Glutamatergic neuron (in vitro differentiated cells): ENCODE measurements at places on chromosomes 12 and 14. TPM values are rescaled to one million over a fixed set of nuclear protein-coding genes. Genes with fewer than 3 reads are reported as not detected.

GRCh38 chr12:6337958-6338433 is 3.9 kb downstream of the TNFRSF1A start:
- no peak for DNase-seq

GRCh38 chr12:49535921-49536525 is 2.8 kb upstream of the KCNH3 start:
- no peak for DNase-seq

- peak; percentile 62 for DNase-seq
Observed at GRCh38 chr12:131929581-131930456, 743 bp downstream of the PUS1 start.

- no peak for DNase-seq
Observed at GRCh38 chr14:102911991-102912761, 10.3 kb upstream of the AMN start.

- no peak for DNase-seq
Observed at GRCh38 chr14:31241450-31242114, 34.0 kb upstream of the HECTD1 start.

GRCh38 chr14:100857923-100858837 is 32.3 kb downstream of the MEG3 start:
- DNase-seq = no peak

- no peak for DNase-seq
Observed at GRCh38 chr14:44914849-44915248, 46.9 kb downstream of the KLHL28 start.

GRCh38 chr12:113465808-113466453 is 5.7 kb downstream of the LHX5 start:
- no peak for DNase-seq

- no peak for DNase-seq
Observed at GRCh38 chr14:22987291-22987690, 4.9 kb upstream of the AJUBA start.

GRCh38 chr14:22952418-22952817 is 4.5 kb downstream of the HAUS4 start:
- no peak for DNase-seq

DNA sequence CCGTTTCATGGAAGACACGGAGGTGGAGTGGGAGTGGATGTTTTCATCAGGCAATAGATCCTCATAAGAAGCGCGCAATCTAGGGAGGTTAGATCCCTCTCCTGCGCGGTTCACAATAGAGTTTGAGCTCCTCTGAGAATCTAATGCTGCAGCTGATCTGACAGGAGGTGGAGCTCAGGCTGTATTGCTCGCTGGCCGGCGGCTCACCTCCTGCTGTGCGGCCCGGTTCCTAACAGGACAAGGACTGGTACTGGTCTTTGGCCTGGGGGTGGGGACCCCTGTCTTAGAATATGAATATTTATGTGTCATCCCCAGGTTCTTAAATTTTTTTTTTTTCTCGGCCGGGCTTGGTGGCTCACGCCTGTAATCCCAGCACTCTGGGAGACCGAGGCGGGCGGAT is 36.7 kb downstream of the PRICKLE1 start:
- peak; percentile 23 for DNase-seq

DNA sequence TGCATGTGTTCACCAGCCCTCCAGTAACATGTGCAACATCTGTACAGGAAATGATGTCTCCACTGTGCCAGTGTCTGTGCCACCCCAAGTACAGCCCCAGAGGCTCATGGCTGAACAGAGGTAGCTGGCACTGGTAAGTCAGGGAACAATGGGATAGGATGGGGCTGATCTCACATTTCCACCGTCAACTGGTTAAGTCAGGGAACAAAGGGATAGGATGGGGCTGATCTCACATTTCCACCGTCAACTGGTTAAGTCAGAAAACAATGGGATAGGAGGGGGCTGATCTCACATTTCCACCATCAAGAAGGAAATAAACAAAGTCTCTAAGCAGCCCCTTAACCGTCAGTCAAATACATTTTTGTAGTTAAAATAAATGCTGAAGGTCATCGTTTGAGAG is 246.6 kb downstream of the TMEM132D start:
- no peak for DNase-seq

DNA sequence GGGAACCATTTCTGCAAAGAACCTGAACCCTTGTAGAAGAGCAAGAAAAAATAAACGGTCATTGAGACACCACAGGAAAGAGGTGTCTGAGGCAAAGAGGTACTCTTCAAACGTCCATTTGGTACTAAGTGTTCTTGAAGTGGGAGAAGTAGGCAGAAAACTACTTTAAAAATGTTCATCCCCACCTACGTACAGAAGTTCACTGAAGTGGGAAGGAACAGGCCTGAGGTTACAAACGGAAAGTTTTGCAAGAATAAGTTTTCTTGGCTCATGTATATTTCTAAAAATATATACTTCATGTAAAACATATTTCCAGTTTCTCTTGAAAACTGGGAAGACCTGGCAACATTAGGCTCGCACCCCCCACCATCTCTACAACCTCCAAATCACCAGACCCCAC is 61.2 kb downstream of the STXBP6 start:
- DNase-seq = no peak

DNA sequence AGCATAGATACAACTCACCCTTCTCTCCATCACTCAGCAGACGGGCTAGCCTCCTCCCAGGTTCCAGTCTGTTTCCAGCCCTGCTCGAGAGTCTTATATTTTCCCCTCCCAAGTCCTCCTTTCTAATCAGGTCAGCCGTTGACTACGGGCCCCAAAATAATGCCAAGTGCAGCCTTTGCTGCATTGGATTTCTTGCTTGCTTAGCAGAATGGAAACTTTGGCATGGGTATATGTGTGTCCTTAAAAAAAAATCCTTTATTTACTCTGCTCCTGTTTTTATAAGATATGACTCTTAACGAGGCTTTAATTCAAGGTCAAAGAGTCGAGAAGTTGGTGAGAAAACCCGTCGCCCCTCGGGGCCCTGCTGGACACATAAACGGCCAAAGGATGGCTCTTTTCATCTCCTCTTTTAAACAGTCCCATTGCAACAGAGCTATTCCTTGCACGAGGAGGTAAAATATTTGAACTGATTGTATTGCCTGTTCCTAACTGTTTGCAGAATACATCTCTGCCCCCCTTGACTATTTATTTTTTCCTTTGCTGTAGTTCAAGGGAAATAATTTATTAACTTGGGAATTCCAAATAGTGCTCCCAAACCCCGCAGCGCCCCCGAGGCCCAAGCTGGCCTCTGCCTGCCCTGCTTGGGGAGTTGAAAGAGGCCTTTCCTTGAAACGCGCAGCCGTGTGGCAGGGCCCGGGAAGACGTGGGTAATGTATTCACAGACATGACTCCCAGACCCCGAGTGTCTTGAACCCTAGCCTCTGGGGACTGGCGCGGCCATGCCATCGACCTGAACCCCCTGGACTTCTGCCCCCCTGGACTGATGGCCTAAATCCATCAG is 156.5 kb upstream of the MYL2 start:
- DNase-seq = peak; percentile 46

GRCh38 chr12:56955631-56956256 is 1.7 kb downstream of the RDH16 start:
- DNase-seq = no peak

- no peak for DNase-seq
Observed at GRCh38 chr14:71163050-71163841, 256.0 kb downstream of the PCNX1 start.

DNA sequence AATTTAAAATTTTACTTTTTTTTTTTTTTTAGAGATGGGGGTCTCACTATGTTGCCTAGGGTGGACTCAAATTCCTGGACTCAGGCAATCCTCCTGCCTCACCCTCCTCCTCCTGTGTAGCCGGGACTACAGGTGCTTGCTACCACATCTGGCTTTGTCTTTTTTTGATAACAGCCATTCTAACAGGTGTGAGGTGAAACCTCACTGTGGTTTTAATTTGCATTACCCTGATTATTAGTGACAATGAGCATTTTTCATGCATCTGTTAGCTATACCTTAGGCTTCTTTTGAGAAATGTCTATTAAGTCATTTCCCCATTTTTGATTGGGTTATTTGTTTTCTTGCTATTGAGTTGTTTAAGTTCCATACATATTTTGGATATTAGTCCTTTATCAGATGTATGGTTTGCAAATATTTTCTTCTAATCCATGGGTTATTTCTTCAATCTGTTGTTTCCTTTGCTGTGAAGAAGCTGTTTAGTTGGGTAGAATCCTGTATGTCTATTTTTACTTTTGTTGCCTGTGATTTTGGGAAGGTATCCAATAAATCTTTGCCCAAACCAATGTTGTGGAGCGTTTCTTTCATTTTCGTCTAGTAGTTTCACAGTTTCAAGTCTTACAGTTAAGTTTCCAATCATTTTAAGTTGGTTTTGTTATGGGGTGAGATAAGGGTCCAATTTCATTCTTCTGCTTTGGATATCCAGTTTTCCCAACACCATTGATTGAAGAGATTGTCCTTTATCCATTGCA is 86.1 kb downstream of the MYF5 start:
- no peak for DNase-seq

- peak; percentile 57 for DNase-seq
Observed at GRCh38 chr14:99479906-99480869, at the start of gene SETD3. Gene SETD3, minus strand, starts transcription at chr14:99480859. Its CDS starts 15,054 bp downstream, at chr14:99465805.

SERPINA10 gene
- not detected for total RNA-seq

NUDT14 gene
- total RNA-seq = 114 TPM

KCNMB4 gene
- total RNA-seq = 18.7 TPM

DEPDC4 gene
- total RNA-seq = 2.0 TPM

COX8C gene
- total RNA-seq = not detected

LMNTD1 gene
- total RNA-seq = 1.1 TPM

PTPRR gene
- total RNA-seq = 0.34 TPM
